ENCODE measurements at places on chromosomes 3 and 15.

DNA sequence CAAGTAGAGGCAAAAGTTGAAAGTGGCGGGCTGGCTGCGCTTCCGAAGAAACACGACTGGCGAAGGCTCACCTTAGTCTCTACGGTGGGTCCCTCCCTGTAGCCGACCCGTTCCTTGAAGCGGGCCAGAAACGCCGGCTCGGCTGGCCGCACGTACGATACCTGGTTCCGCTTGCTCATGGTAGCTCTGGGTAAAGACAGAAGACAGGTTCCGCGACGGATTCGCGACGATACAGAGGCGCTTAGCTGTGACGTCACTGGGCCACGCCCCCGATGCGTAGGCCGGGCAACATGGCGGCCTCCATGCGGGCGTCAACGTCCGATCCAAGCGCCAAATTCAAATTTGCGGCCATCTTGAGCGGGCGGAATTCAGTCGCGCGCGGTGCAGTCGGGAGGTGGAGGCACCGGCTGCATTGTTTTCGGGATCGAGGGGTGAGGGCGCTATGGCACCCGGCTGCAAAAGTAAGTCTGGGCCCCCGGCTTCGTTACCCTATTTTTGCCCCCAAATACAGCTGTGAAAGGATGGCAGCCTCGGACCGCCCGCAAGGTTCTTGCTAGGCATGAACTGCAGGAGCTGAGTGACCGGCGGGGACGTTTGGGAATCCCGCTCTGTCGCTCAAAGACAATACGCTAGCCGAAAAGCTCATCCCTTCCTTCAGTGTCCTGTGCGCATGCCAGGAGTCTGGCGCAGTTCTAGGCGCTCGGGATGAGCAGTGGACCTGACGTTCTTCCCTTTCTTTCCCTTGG is at the start of the genes KIAA1143 and KIF15:
Gene KIAA1143 (minus strand): TSS at position 196 of the 746 bp plus-strand sequence. CDS start 17 bp downstream, at position 179.
Gene KIF15 (plus strand): TSS at position 371 of the 746 bp plus-strand sequence. CDS start 72 bp downstream, at position 443.
- DNase-seq: peak; percentile 88

- DNase-seq: no peak
Observed at GRCh38 chr15:38650384-38650783, 85.8 kb upstream of the RASGRP1 start.

DNA sequence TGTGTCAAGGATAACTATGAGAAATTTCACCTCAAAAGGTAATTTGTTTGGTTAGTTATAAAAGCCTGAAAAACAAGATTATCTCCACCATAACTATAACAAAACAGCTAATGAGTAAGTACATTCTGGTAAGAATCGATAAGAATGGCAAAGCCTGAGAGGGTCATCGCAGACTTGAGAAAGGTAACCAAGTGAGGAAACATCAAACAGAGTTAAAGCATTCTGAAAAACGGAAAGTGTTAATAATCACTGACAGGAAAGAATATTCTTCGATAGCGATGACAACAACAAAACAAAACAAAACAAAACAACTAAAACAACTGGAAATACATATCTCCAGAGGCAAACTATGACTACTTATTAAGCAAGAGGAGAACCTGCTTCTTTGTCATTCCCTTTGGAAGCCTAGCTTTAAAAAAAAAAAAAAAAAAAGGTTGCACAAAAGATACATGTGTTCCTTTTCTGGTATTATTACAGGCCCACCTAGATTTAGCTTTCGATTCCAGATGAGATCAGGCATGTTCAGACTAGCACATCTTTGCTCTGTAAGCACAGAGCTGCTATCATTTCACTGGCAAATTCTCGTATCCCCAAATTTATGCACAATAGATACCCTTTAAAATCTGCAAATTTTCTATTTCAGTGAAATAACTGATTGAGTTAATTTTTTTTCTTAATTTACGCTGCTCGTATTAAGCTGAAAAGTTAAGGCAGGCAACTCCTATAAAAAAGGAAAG is 155.6 kb downstream of the TIGIT start:
- DNase-seq: no peak

- DNase-seq: no peak
Observed at GRCh38 chr3:31692751-31693150, 160.0 kb downstream of the STT3B start.

GRCh38 chr15:51334011-51334451 is 4.4 kb downstream of the CYP19A1 start:
- DNase-seq: no peak

DNA sequence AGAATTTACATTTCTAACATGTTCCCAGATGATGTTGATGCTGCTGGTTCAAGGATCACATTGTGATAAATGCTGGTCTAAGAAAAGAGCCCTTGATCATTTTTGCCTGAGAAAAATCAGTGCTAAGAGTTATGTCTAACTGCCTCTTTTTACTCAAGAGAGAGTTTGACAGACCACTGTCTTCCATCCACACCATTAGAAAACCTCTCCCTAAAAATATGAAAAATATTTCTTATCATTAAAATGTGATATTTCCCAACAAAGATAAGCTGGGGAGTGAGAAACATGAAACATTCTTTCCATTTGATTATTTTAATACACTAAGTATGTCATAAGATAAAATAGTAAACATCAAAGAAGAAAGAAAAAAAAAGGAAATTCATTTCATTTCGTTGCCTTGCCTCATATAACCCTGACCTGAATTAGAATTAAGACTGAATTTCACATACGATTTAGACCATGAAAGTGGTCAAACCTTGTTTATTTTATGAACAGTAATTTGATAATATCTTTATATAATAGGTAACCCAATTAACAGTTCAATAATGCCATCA is 471.8 kb upstream of the ARHGEF26 start:
- DNase-seq: no peak

- no peak for DNase-seq
Observed at GRCh38 chr15:44682211-44682610, 18.7 kb upstream of the SPG11 start.

DNA sequence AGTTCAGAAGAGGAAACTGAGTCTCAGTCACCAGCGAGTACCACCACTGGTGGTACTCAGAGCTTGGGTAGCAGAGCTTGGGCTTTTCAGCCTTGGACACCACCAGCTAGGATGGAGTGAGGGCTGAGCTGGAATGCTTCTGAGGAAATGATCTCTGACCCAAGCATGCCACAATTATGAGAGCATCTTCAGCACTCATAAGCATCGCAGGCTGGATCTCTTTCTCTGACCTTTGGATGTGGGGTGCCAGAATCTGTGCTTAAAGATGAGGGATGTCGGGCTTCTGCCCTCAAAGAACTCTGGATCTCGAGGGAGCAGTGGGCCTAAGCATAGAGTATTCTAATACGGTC is 36.4 kb downstream of the ZNF710 start:
- DNase-seq: no peak

GRCh38 chr3:64196236-64196929 is 28.9 kb downstream of the PRICKLE2 start:
- DNase-seq: no peak

GRCh38 chr3:190593075-190593474 is 79.2 kb downstream of the IL1RAP start:
- DNase-seq: no peak

DNA sequence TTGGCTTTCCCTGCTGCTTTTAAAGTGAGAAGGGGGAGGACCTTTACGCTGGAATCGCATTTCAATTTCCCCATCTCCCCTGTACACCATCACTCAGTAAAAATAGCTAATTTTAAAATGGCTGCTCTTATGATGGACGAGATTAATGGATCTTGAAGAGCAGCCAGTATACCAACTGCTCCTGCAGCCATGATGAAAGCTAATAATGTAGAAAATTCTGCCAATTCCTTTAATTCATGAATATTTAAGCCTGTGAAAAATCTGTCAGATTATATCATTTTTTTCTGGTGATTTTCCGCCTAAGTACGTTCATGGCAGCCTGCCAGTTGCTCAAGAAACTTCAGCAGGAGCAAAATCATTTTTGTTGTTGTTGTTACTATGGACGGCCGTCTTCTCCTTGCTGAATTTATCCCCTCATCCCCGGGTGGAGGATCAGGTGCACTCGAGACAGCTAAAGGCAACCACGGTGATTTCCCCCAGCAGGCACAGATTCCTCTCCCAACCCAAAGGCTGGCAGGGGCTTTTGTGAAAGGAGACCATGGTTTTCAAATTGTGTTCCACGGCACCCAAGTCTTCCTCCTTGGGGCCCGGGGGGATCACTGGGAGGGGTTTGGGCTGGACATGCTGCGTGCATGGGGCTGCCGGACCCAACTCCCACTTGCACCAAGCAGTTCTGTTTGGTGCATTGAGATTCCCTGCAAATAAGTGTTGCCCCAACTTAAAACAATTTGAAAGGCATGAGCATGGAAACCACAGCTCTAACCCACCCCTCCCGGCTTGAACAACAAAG is 289.6 kb downstream of the UACA start:
- no peak for DNase-seq

DNA sequence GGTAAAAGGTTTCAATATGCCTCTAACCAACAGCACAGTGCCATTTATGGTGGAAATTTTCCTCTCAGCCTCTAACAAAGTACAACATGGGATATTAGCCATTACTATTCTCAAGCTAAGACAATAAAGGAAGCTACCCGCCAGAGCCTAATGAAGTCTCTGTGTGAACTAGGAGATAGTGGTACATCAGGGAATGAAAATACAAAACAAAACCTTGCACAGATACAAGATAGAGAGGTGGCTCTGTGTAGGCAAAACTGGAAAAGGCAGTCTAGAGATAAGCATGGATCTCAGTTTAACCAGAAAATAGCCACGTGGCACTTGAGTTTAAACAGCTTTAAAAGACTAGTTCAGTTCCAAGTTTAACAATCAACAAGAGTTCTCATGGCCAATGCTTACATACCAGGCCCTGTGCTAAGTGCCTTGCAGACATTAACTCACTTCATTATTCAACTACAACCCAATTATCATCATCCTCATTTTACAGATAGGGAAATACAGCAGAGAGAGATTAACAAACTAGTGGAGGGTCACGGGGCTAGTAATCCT is 279.3 kb downstream of the IGSF11 start:
- DNase-seq: no peak

DNA sequence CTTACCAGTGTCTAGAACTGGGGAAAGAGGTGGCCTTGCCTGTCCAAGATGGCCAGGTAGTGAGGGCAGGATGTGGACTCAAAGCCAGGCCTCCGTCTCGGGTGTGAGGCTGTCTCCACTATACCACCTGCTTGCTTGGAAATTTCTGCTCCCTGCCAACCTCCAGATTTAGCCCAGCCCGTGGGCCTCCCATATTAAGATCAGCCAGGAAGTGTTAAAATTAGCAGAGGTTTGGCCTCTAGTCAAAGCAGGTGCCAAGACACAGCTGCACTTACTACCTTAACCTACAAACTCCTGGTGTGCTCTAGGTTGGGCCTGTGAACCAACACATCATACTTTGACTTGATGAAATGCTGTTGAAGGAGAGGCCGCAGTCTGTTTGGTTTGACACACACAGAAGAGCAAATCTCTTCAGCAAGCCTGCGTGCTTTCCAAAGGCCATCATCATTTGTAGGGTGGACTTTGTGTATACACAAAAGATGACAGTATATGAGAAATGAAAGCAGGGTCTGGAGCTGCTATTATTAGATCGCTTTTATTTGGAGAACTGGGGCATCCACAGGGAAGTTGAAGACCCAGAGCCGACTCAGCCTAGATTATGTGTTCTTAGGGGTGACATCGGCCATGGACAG is 206.5 kb downstream of the XXYLT1 start:
- DNase-seq: no peak

DNA sequence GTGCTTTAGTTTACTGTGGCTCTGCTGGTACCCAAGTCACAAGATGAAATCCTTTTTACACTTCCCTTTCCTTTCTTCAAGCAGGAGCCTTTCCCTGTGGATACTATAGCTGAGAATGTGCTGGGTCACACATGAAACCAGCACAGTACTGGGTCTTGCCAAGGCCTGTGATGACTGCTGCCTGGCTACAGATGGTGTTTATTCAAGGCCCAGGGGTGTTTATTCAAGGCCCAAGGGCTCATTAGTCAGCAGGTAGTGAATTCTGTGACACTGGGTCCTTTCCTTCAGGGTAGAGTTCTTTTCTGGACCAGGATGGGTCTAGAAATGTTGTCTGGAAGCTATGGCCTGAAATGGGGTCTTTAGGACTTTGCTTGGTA is 99.4 kb downstream of the SH3GL3 start:
- DNase-seq: no peak

GRCh38 chr3:33299395-33300081 is 22.3 kb downstream of the FBXL2 start:
- DNase-seq: peak; percentile 12

DNA sequence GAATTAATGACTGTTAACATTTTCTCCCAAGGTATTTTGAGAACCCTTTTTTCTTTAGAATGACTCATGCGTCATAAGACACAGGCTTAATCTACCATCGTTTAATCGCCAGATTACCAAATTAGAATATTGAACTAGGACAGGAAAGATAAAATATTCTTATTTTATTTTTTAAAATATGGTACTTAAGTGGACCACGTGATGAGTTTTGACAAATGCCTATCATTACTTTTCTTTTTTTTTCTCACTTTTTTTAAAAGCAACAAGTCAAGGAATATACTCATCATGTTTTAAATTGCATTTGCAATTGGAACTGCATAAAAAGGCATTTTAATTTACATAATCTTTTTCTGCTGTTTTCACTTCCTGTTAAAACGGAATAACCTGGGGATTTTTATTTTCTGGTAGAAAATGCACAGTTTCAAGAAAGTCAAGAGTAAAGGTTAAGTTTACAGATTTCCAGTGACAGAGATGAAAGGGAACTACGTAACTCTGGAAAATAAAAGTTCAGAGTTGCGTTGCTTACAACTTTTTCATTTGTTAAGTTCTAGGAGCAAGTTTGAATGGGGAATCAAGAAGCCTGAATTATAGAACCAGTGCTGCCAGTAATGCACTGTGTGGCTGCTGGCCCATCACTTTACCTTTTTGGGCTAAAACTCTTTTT is 23.6 kb downstream of the SIAH2 start:
- DNase-seq: no peak

- no peak for DNase-seq
Observed at GRCh38 chr3:134332344-134332743, 41.9 kb downstream of the AMOTL2 start.

GRCh38 chr15:32641517-32642059 is at the start of gene SCG5:
Gene SCG5, plus strand, starts transcription at chr15:32641710. Its CDS starts 1,883 bp downstream, at chr15:32643593.
- no peak for DNase-seq

- no peak for DNase-seq
Observed at GRCh38 chr3:126491221-126492013, 15.7 kb upstream of the ZXDC start.

DNA sequence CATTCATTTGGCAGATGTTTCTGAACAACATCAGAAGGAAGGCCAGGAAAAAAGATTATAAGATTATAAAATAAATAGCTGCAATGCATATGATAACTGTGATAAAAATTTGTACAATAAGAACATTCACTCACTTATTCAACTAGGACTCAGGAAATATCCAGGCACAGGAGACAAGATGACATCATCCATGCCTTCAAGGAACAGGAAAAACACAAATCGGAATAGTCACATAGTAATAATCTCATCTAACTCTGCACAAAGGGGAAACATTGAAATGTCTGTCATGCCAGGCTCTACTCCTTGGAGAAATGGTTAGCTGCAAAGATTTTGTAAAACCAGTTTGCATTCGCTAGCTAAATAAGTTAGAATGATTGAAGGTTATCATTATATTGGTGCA is 233.5 kb upstream of the AGTR1 start:
- DNase-seq: no peak

GRCh38 chr3:124838963-124839362 is 48.2 kb downstream of the ITGB5 start:
- no peak for DNase-seq

GRCh38 chr3:72390841-72391240 is 457.4 kb downstream of the SHQ1 start:
- DNase-seq: no peak

GRCh38 chr3:131605916-131606315 is 103.1 kb upstream of the MRPL3 start:
- DNase-seq: no peak

GRCh38 chr3:71391361-71391760 is 192.2 kb downstream of the FOXP1 start:
- DNase-seq: no peak

GRCh38 chr3:73605412-73605811 is 19.3 kb downstream of the PDZRN3 start:
- DNase-seq: peak; percentile 67

Measured in AG09319 (cell line).